ENCODE measurements at places on chromosomes 12 and 14. TPM values are rescaled to one million over a fixed set of nuclear protein-coding genes. Genes with fewer than 3 reads are reported as not detected.

GRCh38 chr12:2960390-2960956 lies 1.3 kb downstream of the TEAD4 start:
- DNase-seq: no peak

MYF5 gene
- not detected for total RNA-seq

DNA sequence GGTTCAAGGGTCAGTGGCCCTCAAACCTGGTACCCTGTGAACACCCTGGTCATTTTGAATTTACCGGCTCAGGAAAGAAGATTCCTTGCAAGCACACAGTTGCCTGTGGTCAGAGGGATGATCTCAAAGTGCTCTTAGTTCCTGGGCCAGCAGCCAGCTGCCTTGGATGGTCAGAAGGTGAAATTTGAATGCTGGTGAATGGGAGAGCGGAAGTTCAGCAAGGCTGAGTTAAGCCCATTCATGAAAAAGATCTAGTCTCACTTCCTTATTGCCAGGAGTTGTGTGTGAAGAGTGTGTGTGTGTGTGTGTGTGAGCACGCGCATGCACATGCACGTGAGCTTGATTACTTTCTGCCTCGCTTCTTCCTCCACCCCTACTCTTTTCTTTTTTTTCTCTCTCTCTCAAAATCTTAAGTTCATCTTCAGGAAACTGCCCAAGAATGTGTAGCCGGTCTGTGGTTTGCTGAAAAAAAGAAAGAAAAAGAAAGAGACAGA lies 155.5 kb upstream of the CCND2 start:
- DNase-seq: peak; percentile 28

GRCh38 chr14:69351911-69352310 lies 46.2 kb downstream of the ERH start:
- DNase-seq: no peak

- no peak for DNase-seq
Measured at GRCh38 chr14:75650253-75651058, 10.2 kb downstream of the ERG28 start.

DNA sequence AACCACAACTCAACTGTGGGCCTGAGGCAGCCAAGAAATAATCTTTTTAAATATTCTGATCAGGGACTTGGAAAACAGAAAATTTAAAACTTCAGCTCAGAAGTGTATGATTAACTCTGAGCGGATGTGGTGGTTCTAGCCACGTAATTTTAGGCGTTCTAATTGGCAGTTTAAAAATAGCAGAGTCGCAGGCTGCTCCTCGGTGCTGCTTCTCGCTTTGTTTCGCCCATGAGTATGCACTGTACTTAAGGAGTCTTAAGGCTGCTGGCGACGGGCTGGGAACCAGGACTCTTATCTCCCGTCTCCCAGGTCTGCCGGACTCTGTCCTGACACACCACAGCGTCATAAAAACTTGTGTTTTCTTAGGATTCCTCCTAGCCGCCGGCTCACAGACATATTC lies 113.4 kb upstream of the PELI2 start:
- no peak for DNase-seq

- DNase-seq: no peak
Measured at GRCh38 chr12:124109760-124110159, 136.7 kb downstream of the ZNF664 start.

CLEC4D gene
- not detected for total RNA-seq

RNASE7 gene
- not detected for total RNA-seq

DNA sequence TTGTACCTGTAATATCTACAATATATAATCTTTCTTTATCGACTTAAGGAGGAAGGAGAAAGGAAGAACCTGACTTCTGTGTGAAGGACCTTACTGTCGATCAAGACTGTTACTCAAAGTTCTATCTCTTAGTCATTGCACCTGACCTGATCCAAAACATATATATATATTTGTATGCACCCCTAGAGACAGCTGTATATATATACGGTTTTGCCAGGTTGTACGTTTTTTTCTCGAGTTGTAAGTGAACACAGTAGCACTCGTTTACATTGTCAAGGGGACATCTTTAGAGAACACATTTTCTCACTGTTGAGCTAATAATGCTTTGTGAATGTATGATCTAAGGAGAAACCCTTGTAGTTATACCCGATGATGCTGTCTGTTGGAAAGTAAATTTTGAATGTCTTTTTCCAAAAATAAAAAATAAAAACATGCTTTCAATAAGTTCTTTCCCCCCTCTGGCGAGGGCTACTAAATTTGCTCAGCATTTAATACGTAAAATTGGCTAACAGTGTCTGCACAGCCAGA lies 536 bp upstream of the SLC35E3 start:
- no peak for DNase-seq

C12orf56 gene
- not detected for total RNA-seq

DNA sequence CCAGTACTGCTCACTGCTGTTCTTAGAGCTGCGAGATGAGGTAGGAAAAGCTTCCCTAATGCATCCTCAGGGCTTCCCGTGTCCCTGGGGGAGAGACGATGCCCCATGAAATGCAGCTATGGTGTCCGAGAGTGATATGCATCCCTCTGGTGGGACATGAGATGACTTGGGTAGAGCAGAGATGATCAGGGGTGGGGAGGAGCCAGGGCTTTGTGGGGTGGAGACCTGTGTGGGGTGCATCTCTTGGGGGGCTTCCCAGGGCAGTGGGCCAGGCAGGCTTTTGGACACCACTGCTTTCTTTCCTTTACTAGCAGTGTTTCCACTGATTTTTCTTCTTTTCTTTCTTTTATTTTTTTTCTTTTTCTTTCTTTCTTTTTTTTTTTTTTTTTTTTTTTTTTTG lies 147.3 kb downstream of the ADGRD1 start:
- no peak for DNase-seq

- DNase-seq: no peak
Measured at GRCh38 chr12:7180685-7181084, 8.8 kb upstream of the PEX5 start.

- no peak for DNase-seq
Measured at GRCh38 chr12:19474147-19474546, 34.9 kb downstream of the AEBP2 start.

DNA sequence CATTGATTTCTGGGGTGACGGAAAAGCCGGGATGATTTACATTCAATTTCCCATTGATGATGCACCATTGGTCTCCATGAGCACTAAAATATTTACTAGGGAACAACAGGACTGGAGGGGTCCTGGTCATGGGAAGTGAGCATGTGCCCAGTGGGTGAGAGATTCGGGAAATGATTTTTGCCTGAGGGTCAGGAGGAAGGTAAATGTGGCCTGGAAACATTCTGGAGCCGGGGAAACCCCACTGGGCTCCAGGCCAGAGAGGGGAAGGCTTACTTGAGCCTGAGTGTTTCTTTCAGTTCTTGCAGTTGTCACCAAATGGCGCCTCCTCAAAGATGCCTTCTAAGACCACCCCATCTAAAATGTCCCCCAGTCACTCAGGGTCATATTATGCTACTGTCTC lies 532.3 kb upstream of the TBX3 start:
- no peak for DNase-seq

GRCh38 chr12:116276652-116277466 lies 634 bp downstream of the MED13L start:
- DNase-seq: peak; percentile 73

DNA sequence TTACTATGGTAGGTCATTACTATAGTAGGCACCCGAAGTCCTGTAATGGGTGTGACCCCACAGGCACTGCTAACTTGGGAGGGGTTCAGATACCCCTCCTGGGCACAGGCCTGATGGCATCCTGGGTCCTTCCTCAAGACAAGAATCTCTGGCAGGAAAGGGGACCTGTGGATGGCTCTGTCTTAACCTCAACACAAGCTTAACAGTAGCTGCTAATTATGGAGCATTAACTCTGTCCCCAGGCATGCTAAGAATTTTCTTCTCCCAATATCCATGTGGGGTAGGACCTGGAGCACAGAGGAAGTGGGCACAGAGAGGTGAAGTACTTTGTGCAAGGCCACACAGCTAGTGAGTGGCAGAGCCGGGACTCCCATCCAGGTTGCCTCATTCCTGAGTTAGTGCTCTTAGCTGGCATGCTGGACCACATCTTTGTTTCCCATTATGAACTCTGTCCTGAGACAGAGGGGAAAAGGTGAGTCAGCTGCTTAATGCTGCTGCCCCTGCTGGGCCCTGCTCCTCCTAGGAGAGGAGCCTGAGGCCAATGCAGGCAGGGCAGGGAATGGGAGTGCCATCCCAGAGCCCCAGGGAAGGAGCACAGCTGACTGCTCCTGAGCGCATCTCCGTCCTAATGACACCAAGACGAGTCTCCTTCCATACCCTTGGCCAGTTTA lies 32.1 kb downstream of the GALNT16 start:
- no peak for DNase-seq

TSPAN19 gene
- total RNA-seq: not detected

TCL1B gene
- total RNA-seq: not detected

DNA sequence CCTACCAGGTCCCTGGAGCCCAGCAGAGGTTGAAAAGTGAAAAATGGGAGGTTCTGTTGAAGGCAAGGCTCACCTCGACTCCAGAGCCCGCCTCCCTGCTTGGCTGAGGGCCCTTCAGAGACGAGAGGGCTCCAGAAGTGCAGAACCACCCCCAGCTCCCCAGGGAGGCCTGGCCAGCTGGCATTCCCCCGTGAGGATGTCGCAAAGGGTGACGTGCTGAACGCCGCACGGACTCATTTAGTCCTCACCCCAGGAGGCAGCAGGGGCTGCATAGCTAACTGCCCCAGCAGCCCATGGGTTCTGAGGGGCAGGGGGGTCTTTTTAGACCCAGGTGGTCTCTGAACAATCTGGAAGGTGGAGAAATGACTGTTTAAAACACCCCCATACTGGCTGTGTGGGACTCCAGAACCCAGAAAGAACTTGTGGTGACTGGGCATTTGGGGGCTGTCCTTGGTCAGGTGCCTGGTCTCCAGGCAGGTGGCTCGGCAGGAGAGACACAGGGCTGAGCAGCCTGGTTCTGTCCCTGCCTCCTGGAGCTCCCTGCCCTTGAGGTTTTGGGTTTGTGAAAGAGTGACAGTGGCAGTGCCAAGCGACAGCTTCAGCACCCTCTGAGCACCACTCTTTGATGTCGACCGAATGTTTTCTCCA lies 32.0 kb downstream of the ANAPC7 start:
- DNase-seq: no peak

C14orf132 gene
- total RNA-seq: 0.58 TPM

- no peak for DNase-seq
Measured at GRCh38 chr14:23160924-23161522, 22.4 kb downstream of the SLC7A8 start.

DNA sequence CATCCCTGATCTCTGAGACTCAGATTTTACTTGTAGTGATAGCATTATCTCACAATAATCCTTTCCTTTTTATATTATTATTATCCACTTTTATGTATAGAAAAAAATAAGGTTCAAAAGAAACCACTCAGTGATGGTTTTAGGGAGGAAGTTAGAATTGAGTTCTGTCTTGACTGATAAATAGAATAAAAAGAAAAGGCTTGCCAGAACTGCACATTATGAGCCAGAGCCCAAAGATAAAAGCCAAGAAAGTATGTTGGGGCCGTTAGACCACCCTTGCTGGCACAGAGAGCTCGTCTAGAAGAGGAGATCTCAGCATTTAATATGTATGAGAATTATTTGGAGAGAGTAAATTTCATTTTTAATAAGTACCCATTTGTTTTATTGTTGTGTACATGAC lies 103.2 kb downstream of the TSPAN8 start:
- no peak for DNase-seq

GRCh38 chr12:120367233-120367923 lies 1.6 kb downstream of the MSI1 start:
- DNase-seq: no peak

FBLN5 gene
- 0.82 TPM for total RNA-seq

IGFBP6 gene
- total RNA-seq: 1.6 TPM

DNA sequence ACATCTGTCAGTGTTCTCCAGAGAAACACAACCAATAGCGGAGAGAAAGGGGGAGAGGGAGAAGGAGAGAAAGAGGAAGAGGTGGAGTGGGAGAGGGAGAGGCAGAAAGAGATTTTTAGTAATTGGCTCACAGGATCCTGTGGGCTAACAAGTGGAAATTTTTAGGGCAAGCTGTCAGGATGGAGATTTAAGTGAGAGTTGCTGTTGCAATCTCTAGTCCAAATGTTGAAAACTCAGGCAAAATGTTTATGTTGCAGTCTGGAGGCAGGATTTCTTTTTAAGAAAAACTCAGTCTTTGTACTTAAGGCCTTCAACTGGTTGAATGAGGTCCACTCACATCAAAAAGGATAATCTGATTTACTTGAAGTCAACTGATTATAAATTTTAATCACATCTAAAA lies 12.5 kb upstream of the GLIPR1L2 start:
- no peak for DNase-seq

- DNase-seq: no peak
Measured at GRCh38 chr14:26984311-26985177, 386.7 kb upstream of the NOVA1 start.

IL23A gene
- total RNA-seq: 26.9 TPM

C3AR1 gene
- total RNA-seq: 1.2 TPM

KLRK1 gene
- 161 TPM for total RNA-seq

- no peak for DNase-seq
Measured at GRCh38 chr12:51429700-51430099, 5.1 kb downstream of the SLC4A8 start.

- no peak for DNase-seq
Measured at GRCh38 chr12:15344561-15344960, 22.3 kb downstream of the PTPRO start.

- no peak for DNase-seq
Measured at GRCh38 chr12:43416981-43417380, 135.0 kb downstream of the ADAMTS20 start.

DNA sequence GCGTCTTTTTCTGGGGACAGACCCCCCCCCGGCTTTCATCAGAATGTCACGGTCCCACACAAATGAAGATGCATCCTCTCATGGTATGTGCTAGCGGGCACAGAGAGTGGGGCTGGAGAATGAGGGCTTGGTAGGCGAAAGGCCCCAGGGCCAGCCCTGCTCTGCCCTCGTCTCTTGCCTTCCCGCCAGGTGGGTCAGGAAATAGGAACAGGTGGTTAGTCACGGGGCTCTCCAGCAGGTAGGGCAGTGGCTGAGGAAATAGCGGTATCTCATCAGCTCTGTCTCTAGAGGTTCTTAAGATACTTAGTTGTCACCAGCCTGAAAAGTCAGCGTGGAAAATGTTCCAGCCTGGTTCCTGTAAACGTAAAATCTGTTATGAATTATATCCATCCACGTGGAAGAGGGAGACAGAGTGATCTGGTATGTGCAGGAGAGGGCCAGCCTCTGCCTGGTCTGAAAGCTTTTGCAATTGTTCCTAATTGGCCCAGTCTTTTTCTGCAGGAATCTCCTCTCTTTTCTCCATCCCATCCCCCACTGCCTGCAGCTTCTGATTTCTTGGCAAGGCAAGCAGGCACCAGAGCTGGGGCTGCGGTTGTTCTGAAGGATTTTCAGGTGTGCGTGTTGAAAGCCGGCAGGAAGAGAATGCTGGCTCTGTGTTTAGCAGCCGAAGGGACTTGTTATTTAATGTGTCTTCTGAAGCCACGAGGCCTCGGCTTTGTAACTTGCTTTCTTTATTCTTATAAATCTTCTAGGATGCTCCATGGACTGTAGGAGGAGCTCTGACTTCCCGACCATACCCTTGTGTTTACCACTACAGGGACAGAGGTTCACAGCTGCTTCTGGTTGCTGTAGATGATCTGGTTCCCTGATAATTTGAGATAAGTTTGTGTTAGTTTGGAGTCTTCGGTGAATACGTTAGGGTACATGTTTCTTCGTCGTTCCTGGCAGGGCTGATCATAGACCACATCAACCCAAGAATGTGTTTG lies 131.1 kb downstream of the CACNA1C start:
- no peak for DNase-seq

Data from CD8-positive, alpha-beta memory T cell (primary cell).